Bronchial epithelial cell (primary cell): ENCODE measurements at places on chromosomes 13 and 19. TPM values are rescaled to one million over a fixed set of nuclear protein-coding genes. Genes with fewer than 3 reads are reported as not detected.
A peak's percentile ranks its signal among the peaks of the same experiment; 100 is the strongest.

LYPD3 gene
- total RNA-seq = 6.6 and 87.9 TPM in 2 replicates

ZNF418 gene
- 5.5 and 6.1 TPM in 2 replicates for total RNA-seq

DNA sequence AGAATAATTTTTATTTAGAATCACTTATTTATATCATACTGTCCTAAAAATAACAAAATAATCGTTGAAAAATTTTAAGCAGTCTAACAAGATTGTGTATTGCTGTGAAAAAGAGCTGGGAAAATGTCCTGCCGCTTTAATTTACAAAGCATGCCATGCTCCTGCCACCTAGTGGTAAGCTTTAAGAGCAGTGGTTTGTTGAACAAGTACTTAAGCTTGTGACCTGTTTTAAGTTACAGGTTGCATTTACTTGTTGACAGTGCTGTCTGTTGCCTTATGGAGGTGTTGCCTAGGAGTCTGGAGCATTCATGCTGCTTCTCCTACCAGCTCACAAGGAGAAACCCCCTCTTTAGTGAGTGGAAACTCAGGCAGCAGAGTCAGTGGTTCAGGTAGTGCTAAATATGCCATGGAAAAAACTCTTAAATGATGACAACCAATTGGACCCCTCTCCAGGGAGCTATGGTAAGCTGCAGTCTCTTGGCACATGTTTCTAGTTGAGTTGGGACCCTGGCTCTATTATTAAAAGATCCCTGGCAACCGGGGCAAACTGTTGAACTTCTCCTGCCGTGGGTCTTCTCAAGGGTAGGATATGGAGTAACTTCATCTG is 68.4 kb downstream of the SPATA13 start:
- DNase-seq = peak; percentile 67

SMIM44 gene
- total RNA-seq = not detected in 2 replicates

- no peak for DNase-seq
These were observed 6.2 kb downstream of the C2CD4C start for GRCh38 chr19:402786-403185.

DNA sequence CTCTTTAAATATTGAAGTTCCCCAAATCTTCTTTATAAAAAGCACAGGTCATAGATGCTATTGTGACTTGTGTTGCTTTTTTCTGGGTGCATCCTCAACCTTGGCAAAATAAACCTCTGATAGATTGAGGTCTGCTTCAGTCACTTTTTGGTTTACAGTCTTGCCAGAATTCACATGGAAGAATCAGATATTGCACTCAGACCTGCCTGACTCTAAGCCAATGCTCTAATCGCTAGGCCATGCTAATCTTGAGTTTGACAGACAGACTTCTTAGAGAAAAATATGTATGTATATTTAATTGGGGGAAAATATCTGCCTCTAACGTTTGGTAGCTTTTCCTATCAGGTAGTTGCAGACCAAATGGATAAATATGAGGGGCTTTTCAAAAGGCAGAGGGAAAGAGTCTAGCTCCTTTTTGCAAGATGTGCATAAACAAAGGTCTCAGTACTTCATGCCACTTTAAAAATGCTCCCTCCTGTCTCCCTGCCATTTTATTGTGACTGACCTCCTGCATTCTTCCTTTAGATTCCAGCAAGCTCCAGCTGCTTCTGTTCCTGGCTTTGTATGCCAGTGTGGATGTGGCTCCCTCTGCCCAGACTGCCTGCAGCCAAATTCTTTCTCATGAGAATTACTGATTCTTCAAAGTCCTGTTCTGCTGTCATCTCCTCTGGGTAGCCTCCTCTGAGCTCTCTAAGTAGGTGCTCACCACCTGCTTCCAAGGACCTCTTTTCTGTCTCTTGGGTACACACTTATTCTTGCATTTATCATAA is 42.4 kb upstream of the RFC3 start:
- no peak for DNase-seq

DNA sequence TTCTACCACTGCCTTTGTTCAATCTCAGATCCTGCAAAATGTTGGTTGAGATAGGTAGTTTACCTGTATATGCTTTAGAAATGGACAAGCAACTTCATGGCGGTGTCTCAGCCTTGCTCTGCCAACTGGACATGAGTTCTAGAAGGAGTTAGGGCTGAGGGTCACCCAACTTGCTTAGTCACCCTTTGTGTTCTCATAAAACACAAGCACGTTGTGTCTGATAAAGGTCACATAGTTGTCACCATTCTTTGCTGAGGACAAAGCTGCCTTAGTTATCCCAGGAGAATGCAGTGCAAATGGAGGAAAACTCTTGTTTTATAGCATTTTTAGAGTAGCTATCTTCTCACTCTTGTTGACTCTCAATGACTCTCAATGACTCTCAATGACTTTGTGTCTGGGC is 218.4 kb upstream of the TMTC4 start:
- DNase-seq = no peak

DNA sequence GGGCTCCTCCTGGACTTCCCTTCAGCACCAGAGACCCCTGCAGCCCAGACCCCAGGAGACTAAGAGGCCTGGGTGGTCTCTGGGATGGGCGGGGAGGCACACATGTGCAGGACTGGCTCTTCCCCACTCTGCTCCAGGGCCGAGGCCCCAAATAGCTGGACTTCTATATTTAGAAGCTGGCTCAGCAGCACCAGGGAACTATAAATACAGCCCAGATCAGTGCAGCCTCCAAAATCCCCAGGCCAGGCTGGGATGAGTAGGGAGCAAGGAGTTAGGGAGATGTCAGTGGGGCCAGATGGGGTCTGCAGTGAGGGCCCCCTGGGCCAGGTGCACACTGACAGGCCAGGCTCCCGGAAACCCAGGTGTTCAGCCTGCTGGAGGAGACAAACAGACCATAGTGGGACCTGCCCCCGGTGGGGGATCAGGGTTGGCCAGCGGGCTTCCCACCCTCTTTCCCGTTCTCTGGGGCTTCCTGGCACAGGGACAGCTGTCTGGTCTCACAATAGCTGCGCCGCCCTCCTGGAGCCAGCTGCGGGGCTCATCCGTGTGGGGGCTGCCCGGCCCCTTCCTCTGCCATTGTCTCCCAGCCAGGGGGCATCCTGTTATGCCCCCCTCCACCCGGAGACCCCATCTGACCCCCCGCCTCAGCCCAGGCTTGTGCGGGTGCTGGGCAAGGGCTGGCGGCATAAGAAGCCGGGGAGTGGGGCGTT is 5.5 kb upstream of the ADGRE5 start:
- no peak for DNase-seq

- peak; percentile 20 for DNase-seq
These were observed 63.6 kb downstream of the ZNF44 start for GRCh38 chr19:12230751-12231733.

- peak; percentile 34 for DNase-seq
These were observed 762 bp downstream of the ZNF45 start for GRCh38 chr19:43934055-43934984.

CIC gene
- 7.1 and 9.3 TPM in 2 replicates for total RNA-seq

IGFL2 gene
- total RNA-seq = 2.4 TPM in 1 of 2 replicates, not detected in the other

DNA sequence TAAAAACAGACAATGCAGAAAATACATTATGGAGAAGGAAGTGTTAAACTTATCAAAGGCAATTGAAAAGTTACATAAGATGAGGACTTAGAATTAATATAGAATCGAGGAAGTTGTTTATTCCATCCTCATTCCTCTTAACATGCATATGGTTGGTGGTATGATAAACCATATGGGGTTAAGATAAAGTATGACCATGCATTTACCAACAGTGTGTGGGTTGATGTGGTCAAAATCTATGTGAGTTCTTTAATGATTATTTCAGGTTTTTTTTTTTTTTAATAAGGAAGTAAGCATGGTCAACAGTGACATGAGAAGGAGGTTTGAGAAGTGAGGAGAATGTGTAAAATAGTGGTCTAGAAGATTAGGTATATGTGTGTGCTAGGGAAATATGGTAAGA is 94.5 kb downstream of the TDRD3 start:
- DNase-seq = no peak

DNA sequence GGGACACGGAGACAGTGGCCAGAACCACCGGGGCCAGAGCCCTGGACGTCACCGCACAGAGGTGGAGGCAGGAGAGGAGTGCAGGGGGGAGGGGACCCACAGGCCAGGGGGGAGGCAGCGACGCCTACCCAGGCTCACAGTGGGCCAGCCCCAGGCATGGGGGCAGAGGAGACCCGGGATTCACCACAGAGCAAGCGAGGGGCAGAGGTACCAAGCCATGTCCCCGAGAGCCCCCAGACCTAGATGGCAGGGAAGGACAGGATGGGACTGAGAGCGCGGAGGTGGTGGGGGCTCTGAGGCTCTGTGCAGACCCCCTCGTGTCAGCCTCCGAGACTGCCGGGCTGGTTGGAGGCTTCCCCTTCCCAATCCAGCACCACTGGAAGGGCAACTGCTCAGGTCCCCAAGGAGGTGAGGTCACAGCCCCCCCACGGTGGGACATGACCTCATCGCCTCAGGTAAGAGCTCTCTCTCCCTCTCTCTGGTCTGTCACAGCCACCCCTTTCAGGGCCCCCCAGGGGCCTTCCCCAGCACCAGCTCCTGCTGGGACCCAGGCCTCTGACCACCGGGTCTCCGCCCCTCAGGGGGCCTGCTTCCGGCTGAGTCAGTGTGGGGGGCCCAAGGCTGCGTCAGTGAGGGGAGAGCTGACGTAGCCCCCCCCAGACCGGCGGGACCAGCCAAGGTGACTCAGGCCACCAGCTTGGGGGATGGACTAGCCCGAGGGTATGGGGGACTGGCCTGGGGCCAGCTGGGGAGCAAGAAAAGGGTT is 2.2 kb upstream of the IL11 start:
- DNase-seq = no peak

TEKTIP1 gene
- total RNA-seq = not detected in 2 replicates

- no peak for DNase-seq
These were observed 20.3 kb downstream of the RFX1 start for GRCh38 chr19:13985771-13986347.

PSG5 gene
- total RNA-seq = not detected in 2 replicates

MIDN gene
- total RNA-seq = 15.8 and 31.1 TPM in 2 replicates

GRCh38 chr19:46271481-46272197 is 25.2 kb upstream of the HIF3A start:
- peak; percentile 83 for DNase-seq

ZNF101 gene
- total RNA-seq = 8.7 and 14.6 TPM in 2 replicates

DNA sequence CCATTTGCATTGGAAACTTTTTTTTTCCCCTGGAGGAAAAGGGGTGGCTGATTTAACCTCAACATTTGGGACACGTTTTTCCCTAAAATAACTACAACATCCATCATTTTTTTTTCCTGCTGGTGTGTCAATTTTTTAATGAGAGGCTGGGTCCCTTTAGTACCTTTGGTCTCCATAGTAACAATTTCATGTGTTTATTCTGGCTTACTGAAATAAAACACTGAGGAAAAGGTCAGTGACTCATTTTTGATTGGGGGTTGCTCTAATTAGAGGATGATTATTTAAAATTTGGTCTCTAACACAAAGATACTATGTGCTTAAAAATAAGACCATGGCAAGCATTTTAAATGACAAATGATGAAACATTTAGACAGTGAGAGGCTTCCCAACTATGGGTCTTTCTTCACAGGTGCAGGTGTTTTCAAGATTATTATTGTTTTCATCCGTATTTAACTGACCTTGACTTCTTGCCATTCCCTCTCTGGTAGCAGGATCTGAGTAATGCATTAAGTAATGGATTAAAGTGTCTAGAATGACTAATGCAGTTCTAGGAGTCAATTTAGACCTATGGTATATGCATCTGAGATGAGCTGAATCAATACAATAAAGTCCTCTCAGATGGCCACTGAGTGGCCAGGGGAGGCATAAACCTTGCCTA is 406.4 kb downstream of the KCNRG start:
- peak; percentile 88 for DNase-seq

MBD3L3 gene
- not detected in 2 replicates for total RNA-seq

ZNF253 gene
- total RNA-seq = 2.1 and 3.6 TPM in 2 replicates

DNA sequence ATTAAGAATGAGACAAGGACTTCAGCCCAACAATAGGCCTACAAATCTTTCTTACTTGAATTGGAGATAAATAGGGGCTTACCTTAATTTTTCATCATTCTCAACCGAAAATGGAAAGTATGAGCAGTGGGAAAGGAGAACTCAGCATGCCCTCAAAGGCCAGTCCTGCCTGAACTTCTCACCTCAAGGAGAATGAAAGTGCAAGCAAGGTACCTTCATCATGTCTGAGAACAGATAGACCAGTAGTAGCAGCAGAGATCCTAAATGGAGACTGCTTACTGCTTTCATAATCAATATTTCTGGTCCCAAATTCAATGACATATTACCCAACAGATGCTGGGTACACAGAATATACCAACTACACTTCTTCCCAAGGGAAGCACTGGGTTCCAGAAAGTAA is 194.0 kb upstream of the SLITRK1 start:
- no peak for DNase-seq

SLC25A41 gene
- total RNA-seq = not detected in 2 replicates

- DNase-seq = no peak
These were observed 416 bp downstream of the SLC25A42 start for GRCh38 chr19:19064098-19064722.

- DNase-seq = no peak
These were observed 7.1 kb downstream of the ZC3H13 start for GRCh38 chr13:46045424-46045823.
